ENCODE measurements at places on chromosomes 3 and 15.

GRCh38 chr3:68919000-68919399 is 13.3 kb downstream of the TAFA4 start:
- no peak for DNase-seq

DNA sequence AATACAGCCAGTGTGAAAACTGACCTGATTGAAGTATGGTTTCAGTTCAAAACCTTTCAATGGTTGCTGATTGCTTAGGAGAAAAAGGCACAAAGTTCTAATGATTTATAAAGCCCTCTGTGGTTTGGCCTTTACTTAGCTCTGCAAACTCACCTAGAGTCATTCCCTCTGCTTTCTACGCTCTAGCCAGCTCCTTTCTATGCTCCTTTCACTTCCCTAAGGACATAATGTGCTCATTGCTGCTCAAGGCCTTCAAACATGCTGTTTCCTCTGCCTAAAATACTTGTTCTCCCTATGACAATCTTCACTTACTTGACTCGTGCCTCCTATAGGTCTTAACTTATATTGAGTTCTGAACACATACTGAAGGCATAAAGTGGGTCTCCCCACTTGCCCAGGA is 19.0 kb downstream of the RPL39L start:
- no peak for DNase-seq

- no peak for DNase-seq
Observed at GRCh38 chr15:52464478-52464877, 64.2 kb downstream of the MYO5A start.

GRCh38 chr15:67125589-67126502 is 60.4 kb downstream of the SMAD3 start:
- DNase-seq: no peak

DNA sequence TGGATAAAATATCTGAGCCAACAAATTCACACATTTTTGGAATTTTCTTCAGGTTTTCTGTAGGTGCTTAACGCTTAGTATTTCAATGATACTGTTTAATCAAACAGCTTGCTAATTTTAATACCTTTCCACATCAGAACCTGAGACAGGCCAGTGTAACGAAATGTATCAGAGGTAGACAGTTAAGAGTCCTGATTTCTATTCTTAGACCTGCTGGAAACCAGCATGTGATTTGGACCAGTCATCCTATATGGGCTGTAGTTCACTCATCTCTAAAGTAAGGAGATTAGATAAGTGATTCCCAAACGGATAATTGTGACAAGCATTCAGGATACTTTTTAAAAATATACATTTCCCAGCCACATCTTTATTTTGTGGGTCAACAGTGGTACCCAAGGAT is 18.4 kb downstream of the ARL6IP5 start:
- DNase-seq: no peak

DNA sequence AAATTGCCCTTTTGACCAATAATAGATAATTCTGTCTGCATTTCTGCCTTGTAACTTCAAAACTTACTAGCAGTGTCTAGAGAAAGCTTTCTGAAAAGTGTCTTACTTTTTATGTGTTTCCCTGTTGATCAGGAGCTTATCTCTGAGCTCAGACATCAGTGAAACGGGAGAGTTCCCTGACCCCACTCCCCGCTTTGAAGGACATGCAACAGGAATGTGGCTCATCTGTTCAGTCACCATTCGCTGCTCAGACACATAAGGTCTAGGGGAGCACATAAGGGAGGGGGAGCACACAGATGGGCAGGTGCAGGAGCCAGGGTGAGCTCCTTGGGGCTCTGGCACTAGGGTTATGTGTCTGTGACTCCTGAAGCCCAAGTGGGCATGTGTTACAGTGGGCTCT is 205.0 kb downstream of the FEZF2 start:
- DNase-seq: no peak

GRCh38 chr15:69237718-69238117 is 61.0 kb upstream of the PAQR5 start:
- DNase-seq: no peak

- no peak for DNase-seq
Observed at GRCh38 chr3:126269354-126269753, 87.9 kb downstream of the KLF15 start.

DNA sequence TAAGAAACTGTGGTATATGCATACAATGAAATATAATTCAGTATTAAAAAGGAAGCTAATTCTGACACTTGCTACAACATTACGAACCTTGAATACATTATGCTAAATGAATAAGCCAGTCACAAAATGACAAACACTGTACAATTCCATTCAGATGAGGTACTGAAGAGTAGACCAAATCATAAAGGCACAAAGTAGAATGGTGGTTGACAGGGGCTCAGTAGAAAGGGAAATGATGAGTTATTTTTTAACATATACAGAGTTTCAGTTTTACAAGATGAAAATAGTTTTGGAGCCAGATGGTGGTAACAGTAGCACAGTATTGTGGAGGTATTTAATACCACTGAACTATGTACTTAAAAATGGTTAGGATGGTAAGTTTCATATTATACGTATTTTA is 254.6 kb upstream of the RBMS3 start:
- DNase-seq: no peak

- DNase-seq: no peak
Observed at GRCh38 chr3:188188911-188189310, 35.0 kb downstream of the LPP start.

GRCh38 chr3:140903196-140903595 is 38.4 kb upstream of the SLC25A36 start:
- no peak for DNase-seq

- DNase-seq: no peak
Observed at GRCh38 chr3:140128631-140129030, 193.6 kb downstream of the CLSTN2 start.

GRCh38 chr3:52798978-52799476 is 4.4 kb downstream of the ITIH3 start:
- DNase-seq: no peak

DNA sequence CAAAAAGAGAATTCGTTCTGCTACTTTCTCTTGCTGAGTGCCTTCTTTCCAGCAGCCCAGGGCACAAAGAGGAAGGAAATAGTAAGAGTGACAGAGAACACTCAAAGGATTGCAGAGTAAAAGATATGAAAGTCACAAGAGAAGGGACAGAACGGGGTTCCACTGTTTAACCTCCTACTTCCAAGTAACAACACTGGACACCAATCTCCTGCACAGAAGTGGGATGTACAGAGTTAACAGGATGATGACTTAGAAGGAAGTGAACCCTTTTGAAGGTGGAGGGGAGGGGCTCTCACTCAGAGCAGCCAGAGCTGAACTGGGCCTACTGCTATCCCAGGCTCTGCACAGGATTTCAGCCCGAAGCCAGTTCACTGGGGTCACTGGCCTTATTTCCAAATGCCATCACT is 130.1 kb upstream of the PRICKLE2 start:
- DNase-seq: no peak

- no peak for DNase-seq
Observed at GRCh38 chr15:96264801-96265515, 65.5 kb upstream of the NR2F2 start.

- no peak for DNase-seq
Observed at GRCh38 chr3:148238421-148238821, 459.3 kb upstream of the AGTR1 start.

DNA sequence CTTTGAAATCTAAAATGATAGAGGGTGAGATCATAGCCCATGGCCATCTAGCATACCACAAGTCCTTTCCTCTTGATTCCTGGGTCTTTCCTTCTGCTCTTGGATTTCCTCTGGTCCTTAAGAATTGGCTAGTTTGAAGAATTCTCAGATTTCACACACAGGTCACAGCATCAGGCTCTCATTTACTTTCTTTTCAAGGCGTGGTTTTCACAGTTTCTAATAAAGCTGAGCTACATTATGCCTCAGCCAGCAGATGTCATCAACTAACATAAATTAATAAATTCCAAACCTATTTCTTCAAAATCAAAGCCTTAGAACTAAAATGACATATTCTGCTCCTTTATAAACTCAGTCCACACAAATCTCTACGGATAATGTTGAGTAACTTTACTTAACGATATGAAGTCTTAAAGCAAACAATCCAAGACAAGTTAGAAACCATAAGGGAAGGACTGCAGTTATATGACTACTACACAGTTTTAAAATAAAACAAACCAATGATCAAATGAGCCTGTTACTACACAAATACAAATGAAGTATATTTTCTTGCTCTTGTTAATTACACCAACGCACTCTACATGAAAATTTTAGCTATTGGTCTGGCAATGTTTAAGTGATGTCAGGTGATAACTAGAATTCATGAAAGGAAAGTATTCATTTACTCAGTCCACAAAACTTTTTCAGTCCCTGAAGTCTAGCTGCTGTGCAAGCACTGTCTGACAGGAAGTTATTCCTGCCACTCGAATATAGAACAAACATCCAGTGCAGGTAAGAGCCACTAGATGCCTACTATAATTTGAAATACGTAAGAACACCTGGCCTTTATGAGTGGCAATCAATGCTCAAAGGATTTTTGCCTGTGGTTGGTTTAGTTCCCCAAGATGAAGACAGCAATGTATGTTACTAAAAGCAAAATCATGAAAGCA is 9.2 kb downstream of the CCDC14 start:
- DNase-seq: no peak

GRCh38 chr15:70974004-70974832 is 81.6 kb downstream of the LRRC49 start:
- DNase-seq: no peak

GRCh38 chr3:136122006-136122405 is 74.1 kb downstream of the MSL2 start:
- DNase-seq: no peak

DNA sequence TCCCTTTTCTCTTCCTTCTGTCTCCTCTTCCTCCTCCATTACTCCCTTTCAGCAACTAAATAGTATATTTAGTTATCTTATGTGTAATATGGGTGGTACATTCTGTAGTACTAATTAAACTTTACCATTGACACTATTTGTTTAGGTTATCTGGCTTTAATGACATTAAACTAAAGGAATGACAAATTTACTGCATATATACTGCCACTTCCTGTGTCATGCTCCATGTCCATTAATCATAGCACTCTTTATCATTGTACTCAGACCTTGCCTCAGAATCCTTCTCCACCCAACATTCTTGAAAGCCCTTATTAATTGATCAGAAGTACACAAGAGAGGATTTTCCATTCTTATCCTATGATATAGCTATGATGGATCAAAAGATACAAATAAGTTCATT is 244.2 kb downstream of the NAALADL2 start:
- DNase-seq: no peak

GRCh38 chr3:126606001-126606400 is 47.3 kb upstream of the C3orf22 start:
- no peak for DNase-seq

DNA sequence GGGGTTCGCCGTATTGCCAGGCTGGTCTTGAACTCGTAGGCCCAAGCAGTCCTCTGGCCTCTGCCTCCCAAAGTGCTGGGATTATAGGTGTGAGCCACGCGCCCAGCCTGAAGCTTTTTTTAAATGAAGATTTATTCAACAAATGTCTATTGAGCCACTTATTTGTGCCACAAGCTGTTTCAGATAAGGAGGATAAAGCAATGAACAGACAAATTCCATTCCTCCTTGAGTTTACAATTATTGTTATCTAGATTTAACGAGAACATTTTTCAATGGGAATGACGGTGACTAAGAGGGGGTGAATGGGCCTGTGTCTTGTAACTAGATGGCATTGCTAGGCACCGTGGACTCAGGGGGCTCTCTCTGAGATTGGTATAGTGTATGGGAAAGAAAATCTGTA is 10.2 kb downstream of the PPARG start:
- no peak for DNase-seq

DNA sequence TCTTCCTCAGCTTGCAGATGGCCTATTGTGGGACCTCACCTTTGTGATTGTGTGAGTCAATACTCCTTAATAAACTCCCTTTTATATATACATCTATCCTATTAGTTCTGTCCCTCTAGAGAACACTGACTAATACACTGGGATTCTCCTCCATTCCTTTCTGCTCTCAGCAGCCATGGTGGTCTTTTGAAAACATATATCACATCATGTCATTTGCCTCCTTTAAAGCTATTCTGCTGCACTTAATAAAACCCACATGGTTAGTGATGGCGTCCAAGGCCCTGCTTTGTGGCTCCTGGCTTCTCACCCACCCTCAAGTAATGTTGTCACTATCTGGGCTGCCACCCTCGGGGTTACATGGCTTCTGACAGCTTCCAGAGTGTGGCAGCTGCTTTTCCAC is 169.5 kb downstream of the CADPS start:
- no peak for DNase-seq

DNA sequence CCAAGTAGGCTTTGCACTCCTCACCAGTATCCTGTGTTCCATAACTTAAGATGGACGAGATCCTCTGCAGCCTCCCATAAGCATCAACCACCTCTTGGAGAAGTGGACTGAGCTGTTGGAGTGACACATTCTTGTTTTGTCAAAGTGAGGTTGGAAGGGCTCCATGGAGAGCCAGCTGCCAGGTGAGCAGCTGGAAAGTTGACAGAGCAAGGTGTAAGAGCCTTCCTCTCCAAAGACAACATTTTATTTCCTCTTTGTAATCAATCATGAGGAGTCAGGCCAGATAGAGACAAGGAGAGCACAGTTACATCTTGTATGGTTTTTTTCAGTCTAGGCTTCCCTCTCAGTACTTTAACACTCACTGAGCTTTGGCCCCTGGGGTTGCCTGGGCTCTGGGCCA is 5.1 kb downstream of the ABI3BP start:
- DNase-seq: no peak

- no peak for DNase-seq
Observed at GRCh38 chr3:37949866-37950265, 40.7 kb upstream of the VILL start.

DNA sequence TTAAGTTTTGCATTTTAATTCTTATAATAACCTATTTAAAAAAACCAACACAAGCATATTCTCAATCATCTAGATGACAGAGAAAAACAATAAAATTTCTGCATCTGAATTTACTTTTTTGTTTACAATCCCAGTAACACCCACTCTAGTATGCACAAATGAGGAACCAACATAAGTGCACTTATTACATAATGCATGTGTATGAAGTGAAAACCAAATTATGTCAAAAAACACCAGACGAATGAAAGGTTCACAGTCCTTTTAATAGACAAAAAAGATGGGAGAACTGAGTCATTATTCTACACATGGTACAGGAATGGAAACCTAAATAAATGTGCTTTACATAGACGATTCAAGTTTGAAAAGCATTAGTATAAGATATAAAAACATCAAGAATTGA is 91.7 kb downstream of the NR1I2 start:
- DNase-seq: no peak

DNA sequence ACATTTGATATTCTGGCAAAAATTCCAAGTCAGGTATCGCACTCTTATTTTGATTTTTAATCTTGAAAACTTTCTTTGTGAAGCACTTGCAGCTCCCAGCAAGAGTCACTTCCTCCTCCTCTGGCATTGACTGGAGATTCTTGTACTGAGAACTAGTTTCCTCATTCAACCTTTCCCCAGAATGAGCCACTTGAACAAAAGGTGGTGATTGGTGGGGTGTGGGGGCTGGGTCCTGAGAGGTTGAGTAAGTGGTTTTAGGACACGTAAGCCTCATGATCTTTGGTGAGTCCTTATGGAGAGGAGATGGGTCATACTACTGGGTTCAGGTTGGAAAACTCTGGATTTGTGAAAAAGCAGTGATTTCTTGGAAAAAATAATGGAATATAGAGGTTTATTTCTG is 32.3 kb upstream of the ONECUT1 start:
- DNase-seq: no peak

GRCh38 chr3:8520816-8521403 is 19.3 kb downstream of the LMCD1 start:
- DNase-seq: no peak
